T-cell (primary cell): ENCODE measurements at places on chromosomes 4 and X.
A peak's percentile ranks its signal among the peaks of the same experiment; 100 is the strongest.

DNA sequence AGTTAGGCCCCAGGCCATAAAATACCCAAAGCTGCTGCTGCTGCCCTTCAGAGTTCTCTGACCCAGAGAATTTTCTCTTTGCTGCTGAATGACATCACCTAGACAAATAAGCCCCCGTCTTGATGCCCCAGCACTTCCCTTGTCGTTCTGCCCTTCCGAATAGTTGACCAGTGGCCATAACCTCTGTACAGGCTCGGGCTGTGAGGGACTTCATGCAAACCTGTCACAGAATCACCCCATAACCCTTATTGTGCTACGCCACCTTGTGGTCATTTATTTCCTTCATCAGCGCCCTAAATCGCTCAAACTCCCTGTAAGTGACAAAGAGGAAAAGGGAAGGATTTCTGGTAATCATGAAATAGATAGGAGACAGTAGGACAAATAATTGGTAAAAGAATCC is 18.8 kb downstream of the SPACA5 start:
- no peak overlapping the region for H3K27ac ChIP-seq
- H3K27me3 ChIP-seq: no peaks in the 10 kb centered on the region
- peak; percentile 35 for DNase-seq
- H3K4me1 ChIP-seq: peaks cover 10% of the 10 kb centered on the region

DNA sequence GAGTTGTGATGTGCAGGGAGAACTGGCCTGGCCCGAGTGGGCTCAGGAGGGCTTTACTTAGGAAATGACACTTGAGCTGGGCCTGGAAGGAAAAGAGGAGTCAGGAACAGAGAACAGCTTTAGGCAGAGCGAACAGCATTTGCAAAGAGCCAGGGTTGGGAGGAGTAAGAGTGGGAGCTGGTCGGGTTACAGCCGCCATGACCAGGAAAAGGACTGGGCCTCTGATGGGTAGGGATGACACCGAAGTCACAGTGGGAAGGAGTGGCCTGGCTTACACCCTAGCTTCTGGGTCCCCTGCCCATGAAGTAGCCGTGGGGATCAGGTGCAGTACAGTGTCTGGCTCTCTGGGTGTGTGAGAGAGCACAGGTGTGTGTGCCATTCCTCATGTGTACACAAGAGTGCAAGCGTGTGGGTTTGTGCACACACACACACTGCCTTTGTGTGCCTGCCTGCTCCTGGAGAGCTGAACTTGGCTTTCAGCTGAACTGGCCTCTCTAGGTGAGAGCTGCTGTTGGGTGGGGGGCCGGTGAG is 31.6 kb downstream of the TRMT44 start:
- DNase-seq: no peak
- no peak overlapping the region for H3K27ac ChIP-seq
- H3K36me3 ChIP-seq: peaks cover 8% of the 10 kb centered on the region

DNA sequence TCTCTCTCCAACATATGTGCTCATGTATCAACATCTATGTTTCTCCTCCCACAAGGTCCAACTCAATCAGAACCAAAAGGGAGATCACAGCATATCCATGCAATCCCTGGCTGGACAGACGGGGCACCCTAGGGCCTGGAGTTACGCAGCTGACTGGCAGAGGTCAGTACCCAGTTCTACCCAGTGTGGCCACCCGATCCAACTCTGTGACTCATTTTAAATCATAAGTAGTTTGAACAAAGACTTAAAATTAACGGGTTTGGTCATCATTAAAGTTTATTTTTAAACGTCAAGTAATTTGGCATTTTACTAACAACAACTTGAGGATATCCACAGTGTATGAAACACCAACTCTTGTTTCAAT is 59.5 kb downstream of the APBB2 start:
- H3K4me1 ChIP-seq: no peaks in the 10 kb centered on the region
- H3K27ac ChIP-seq: no peak overlapping the region
- H3K36me3 ChIP-seq: no peaks in the 10 kb centered on the region
- no peaks in the 10 kb centered on the region for H3K27me3 ChIP-seq

- no peak overlapping the region for H3K27ac ChIP-seq
- no peak for DNase-seq
- H3K27me3 ChIP-seq: no peaks in the 10 kb centered on the region
- no peaks in the 10 kb centered on the region for H3K36me3 ChIP-seq
These were observed 244.2 kb downstream of the SPRY1 start for GRCh38 chr4:123640824-123641223.

DNA sequence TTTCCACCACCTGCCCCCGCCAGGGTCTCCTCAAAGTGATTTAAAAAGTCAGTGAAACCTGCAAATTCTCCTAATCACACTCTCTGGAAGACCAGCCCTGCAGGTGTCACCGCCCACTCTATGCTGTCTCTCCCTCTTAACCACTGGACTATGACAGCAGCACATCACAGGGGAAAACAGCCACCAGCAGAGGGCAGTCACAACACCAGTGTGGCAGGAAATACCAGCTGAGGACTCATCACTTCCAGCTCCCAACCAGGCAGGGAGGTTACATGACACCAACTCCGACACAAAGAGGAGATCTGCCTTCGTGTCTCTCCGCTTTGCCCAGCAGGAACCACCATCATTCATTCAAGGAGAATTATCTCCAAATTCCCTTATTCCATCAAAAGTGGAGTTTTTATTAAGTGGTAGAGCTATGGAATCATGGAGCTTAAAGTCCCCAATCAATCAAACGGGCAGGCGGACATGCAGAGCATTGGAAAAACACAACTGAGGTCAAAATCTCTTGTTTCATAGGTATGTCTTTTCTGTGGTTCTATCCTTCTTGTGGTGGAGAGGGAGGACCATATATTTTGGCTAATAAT is 91.3 kb downstream of the NSUN7 start:
- H3K27me3 ChIP-seq: no peaks in the 10 kb centered on the region
- H3K4me3 ChIP-seq: no peak overlapping the region
- no peaks in the 10 kb centered on the region for H3K36me3 ChIP-seq
- peak; percentile 50 for DNase-seq

DNA sequence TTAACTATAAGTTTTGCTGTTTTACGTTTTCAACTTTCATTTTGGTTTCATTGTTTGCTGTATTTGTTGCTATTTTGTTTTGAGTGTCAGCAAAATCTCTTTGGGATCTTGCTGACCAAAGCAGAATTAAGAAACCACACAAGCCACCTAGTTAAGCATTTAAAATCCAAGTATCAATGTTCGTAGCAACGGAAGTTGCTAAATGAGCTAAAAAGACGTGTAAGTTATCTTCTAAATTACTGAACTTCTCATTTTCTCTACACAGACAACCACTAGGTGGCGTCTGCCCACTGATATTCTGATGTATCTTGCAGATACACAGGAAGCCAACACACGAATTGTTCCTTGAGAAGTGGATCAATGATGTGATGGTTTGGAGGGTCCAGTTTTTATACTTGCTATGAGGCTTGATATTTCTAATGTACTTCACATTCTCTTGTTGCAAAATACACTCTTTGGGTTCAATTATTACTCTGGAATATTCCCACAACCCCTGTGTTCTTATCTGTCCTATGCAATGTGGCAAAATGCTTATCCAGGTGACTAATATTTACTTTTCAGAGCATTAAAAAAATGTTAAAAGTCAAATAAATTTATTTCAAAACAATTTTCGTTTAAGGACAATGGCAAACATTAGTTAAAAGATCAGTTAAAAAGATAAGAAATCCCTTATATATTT is 250.5 kb downstream of the TECRL start:
- H3K4me3 ChIP-seq: no peak overlapping the region
- DNase-seq: no peak
- no peak overlapping the region for H3K27ac ChIP-seq
- no peaks in the 10 kb centered on the region for H3K27me3 ChIP-seq
- no peaks in the 10 kb centered on the region for H3K36me3 ChIP-seq
- no peaks in the 10 kb centered on the region for H3K4me1 ChIP-seq

DNA sequence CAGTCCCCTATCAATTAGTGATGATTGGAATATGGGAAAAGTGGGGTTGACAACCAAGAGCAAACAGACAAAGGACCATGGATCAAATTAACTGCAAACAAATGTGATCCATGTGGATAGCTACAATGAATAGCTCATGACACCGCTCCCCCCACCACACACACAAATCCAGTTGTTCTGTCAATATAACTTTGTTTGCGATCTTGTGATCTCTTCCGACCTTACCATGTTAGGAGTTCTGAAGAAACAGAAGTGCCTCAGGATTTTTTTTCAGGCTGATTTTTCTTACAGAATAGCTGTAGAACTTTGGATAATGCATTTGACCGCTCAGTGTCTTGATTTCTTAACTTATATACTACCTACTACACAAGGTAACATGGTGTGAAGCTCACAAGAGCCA is 116.6 kb downstream of the SH2D1A start:
- H3K27ac ChIP-seq: no peak overlapping the region
- no peak for DNase-seq
- no peaks in the 10 kb centered on the region for H3K27me3 ChIP-seq
- no peak overlapping the region for H3K4me3 ChIP-seq
- no peaks in the 10 kb centered on the region for H3K4me1 ChIP-seq

GRCh38 chr4:186623546-186623945 is 68.2 kb upstream of the MTNR1A start:
- H3K27ac ChIP-seq: no peak overlapping the region
- no peaks in the 10 kb centered on the region for H3K27me3 ChIP-seq
- DNase-seq: no peak
- no peak overlapping the region for H3K4me3 ChIP-seq

DNA sequence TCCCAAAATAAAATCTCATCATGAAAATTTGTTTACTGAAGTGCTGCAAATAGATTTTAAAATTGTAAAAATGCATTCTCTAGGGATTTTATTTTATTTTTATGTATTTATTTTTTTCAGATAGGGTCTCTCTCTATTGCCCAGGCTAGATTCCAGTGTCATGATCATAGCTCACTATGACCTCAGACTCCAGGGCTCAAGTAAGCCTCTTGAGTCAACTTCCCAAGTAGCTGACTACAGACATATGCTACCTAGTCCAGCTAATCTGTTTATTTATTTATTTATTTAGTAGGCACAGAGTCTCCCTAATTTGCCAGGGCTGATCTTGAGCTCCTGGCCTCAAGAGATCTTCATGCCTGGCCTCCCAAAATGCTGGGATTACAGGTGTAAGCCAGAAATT is 317.7 kb upstream of the ANXA10 start:
- no peaks in the 10 kb centered on the region for H3K27me3 ChIP-seq
- no peak for DNase-seq
- no peak overlapping the region for H3K27ac ChIP-seq

GRCh38 chr4:169225058-169225751 is 45.6 kb downstream of the SH3RF1 start:
- no peaks in the 10 kb centered on the region for H3K27me3 ChIP-seq
- no peak for DNase-seq
- H3K4me3 ChIP-seq: no peak overlapping the region
- H3K36me3 ChIP-seq: no peaks in the 10 kb centered on the region
- H3K27ac ChIP-seq: no peak overlapping the region

GRCh38 chr4:89521826-89522225 is 214.2 kb upstream of the GPRIN3 start:
- no peak overlapping the region for H3K27ac ChIP-seq
- DNase-seq: no peak
- no peaks in the 10 kb centered on the region for H3K4me1 ChIP-seq
- H3K36me3 ChIP-seq: no peaks in the 10 kb centered on the region

DNA sequence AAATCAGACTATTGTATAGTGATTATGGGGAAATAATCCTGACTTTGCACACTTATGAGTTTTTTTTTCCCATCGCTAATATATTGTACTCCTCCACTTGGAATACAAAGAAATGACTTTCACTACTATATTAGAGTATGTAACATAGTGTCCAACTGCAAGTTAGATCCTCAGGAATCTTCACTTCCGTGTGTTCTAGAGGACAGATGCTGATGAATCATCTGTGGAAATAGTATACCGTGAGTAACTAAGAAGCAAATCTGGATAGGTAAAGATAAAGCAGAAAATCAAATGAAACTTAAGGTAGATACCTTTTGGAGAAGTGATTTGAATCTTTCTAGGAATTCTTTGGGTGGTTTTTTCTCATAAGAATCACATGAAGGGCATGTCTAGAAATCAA is 8.3 kb downstream of the IL21 start:
- no peak for DNase-seq
- no peaks in the 10 kb centered on the region for H3K36me3 ChIP-seq
- peaks cover 2% of the 10 kb centered on the region for H3K4me1 ChIP-seq
- no peaks in the 10 kb centered on the region for H3K27me3 ChIP-seq

DNA sequence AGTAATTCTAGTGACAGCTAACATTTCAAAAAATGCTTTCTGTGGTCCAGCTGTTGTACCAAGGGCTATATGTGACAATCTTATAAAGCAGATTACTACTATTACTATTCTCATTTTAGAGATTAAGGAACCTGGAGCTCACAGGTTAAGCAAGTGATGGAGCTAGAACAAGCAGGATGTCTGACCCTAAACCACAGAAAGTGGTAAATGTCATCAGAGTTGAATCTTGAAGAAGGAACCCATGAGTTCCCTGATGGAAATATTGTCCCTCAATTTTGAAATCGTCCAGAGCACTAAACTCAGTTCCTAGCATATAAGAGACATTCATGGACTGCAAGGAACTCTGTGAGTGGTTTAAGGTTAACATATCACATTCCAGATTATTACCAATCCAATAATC is 214.0 kb downstream of the APBB2 start:
- no peaks in the 10 kb centered on the region for H3K36me3 ChIP-seq
- H3K27ac ChIP-seq: no peak overlapping the region
- DNase-seq: no peak
- no peaks in the 10 kb centered on the region for H3K4me1 ChIP-seq
- H3K27me3 ChIP-seq: no peaks in the 10 kb centered on the region
- no peak overlapping the region for H3K4me3 ChIP-seq

DNA sequence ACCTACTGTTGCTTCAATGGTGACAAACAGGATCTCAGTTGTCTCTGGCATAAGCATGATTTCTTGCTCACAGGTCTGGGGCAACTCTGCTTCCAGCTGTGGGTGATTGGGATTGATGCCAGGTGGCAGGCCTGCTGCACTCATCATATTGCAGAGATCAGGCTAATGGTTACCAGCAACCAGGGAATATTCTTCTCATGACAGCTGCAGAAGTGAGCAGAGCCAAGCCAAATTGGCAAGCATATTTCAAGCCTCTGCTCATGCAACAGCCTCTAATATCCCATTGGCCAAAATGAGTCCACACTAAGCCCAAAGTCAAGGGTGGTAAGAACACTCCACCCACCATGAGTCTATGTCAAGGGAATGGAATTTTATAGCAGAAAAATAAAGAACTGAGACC is 26.7 kb upstream of the TBC1D19 start:
- no peak overlapping the region for H3K4me3 ChIP-seq
- DNase-seq: no peak
- H3K36me3 ChIP-seq: no peaks in the 10 kb centered on the region

- H3K27me3 ChIP-seq: no peaks in the 10 kb centered on the region
- DNase-seq: no peak
- H3K4me3 ChIP-seq: no peak overlapping the region
- H3K36me3 ChIP-seq: no peaks in the 10 kb centered on the region
These were observed 175.2 kb downstream of the IL13RA2 start for GRCh38 chrX:114842181-114842580.

- H3K27ac ChIP-seq: peak overlapping the region; percentile 95
- peaks cover 12% of the 10 kb centered on the region for H3K4me1 ChIP-seq
- H3K27me3 ChIP-seq: no peaks in the 10 kb centered on the region
- DNase-seq: no peak
- H3K36me3 ChIP-seq: peaks cover 13% of the 10 kb centered on the region
These were observed 762 bp downstream of the PIGA start for GRCh38 chrX:15334561-15334960.
